Psoas muscle (tissue), 8 donors: ENCODE measurements at places on chromosomes 2 and 18. TPM values are rescaled to one million over a fixed set of nuclear protein-coding genes. Genes with fewer than 3 reads are reported as not detected.
A peak's percentile ranks its signal among the peaks of the same experiment; 100 is the strongest.

The CDH19 gene
- 0.25 TPM for total RNA-seq

- no peak overlapping the region for H3K4me3 ChIP-seq
- H3K36me3 ChIP-seq = no peaks in the 10 kb centered on the region
- no peak overlapping the region for H3K27ac ChIP-seq
- H3K4me1 ChIP-seq = no peaks in the 10 kb centered on the region
These were observed 52.7 kb downstream of the MAP2 start for GRCh38 chr2:209476367-209477208.

DNA sequence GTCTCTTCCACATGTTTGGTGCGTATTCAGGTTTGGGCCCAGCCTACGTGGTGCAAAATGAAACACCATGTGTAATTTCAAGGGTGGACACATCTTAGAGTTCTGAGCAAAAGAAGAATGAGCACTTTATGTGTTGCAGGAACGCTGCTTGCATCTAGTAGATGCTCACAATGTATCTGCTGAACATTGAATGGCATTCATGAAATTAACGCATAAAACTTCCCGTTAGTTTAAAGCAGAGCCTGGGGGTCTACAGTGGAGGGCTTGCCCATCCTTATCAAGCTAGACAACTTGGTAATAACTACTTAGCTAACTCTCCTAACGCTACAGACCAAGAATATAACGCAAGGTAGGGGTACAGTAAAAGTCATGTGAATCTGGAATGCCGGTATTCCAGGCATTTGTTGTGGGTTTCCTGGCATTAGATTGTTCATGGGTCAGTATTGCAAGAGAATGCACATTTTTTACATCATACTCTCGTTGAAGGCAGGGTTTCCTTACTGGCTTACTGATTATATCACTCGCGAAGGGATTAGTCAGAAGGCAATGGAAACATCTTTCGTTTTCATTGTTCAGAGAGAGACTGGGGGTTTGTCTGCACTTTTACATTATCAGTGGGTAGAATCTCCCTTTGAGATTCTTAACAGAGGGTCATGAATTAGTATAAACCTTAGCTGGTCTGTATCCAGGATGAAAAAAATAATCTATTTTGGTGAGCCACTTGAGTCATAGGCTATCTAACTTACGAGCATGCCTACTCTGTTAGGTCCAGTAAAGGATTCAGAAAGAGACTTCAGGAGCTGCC, 229.5 kb upstream of the EPAS1 start:
- H3K36me3 ChIP-seq = no peaks in the 10 kb centered on the region
- H3K4me3 ChIP-seq = no peak overlapping the region
- no peak for DNase-seq
- H3K27ac ChIP-seq = peak overlapping the region; percentile 37
- no peaks in the 10 kb centered on the region for H3K4me1 ChIP-seq
- H3K27me3 ChIP-seq = no peaks in the 10 kb centered on the region

The LRP2 gene
- not detected for total RNA-seq

DNA sequence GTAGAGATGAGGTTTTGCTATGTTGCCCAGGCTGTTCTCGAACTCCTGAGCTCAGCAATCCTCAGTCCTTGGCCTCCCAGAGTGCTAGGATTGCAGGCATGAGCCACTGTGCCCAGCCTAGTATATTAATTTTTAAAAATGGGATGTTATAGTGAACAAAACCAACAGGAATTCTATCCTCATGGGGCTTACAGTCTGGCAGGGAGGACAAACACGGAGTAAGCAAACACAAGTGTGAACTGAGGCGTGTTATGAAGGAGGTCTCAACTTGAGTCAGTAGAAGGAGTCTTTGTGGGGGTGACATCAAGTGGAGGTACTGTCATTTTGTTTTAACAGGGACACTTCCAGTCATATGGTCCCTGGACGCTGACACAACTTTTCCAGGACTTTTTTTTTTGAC, 33.1 kb downstream of the EMILIN2 start:
- no peaks in the 10 kb centered on the region for H3K36me3 ChIP-seq
- H3K4me1 ChIP-seq = no peaks in the 10 kb centered on the region
- H3K27me3 ChIP-seq = no peaks in the 10 kb centered on the region

GRCh38 chr2:240628808-240629618, 3.7 kb downstream of the GPR35 start:
- H3K4me3 ChIP-seq = no peak overlapping the region
- peak; percentile 40 for DNase-seq
- H3K27me3 ChIP-seq = no peaks in the 10 kb centered on the region
- H3K27ac ChIP-seq = no peak overlapping the region

DNA sequence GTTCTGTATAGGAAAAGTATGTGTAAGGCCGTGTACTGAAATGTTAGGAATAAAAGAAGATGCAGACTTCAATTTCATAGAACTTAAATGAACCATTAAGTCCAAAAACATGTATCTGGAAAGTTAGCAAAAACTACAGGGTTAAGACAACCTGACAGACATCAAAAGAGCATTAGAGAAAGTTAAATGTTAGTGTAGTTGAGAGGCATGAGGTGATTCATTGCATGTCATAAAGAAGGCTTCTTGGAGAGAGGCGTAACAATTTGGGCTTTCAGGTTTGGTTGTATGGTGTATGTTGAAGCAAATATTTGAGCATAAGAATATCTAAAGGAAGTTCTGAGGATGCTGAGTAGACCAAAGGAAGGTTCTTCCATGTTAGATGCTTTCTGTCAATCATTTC, 6.3 kb downstream of the EPC2 start:
- H3K4me1 ChIP-seq = peaks cover 70% of the 10 kb centered on the region
- H3K27ac ChIP-seq = no peak overlapping the region

DNA sequence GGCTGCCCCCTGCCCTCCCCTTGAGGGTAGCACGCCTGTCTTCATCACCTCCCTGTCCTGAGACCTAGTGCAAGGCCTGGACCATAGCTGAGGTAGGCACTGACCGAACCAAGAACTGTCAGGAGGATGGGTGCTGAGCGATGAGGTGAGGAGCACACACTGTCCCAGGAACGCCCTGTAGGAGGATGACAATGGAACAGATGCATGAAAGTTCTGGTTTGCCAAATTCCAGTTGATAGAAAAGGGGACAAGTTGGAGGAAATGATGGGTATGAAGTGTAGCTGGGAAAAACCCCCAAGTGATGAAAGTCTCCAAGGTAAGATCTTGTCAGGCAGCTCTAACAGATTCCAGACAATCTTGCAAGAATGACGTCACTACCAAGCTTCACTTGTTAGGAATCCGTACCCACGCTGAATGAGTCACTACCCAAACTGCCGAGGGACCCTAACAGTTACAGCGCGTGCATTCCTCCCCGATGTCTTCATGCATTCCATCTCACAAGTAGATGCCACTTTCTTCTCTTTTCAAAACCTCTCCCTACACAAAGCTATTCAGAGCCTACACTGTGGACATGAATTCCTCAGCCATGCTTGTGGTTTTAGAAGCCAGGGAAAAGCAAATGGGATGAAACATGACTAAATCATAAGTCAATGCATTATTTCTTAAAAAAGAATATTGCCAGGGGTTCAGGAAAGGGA, 27.6 kb downstream of the MRPL33 start:
- no peak overlapping the region for H3K4me3 ChIP-seq
- H3K4me1 ChIP-seq = peaks cover 58% of the 10 kb centered on the region
- no peaks in the 10 kb centered on the region for H3K36me3 ChIP-seq

The AMER3 gene
- total RNA-seq = not detected

GRCh38 chr2:239884051-239884405, 141.1 kb downstream of the NDUFA10 start:
- H3K27me3 ChIP-seq = no peaks in the 10 kb centered on the region
- no peak overlapping the region for H3K27ac ChIP-seq
- H3K36me3 ChIP-seq = no peaks in the 10 kb centered on the region

DNA sequence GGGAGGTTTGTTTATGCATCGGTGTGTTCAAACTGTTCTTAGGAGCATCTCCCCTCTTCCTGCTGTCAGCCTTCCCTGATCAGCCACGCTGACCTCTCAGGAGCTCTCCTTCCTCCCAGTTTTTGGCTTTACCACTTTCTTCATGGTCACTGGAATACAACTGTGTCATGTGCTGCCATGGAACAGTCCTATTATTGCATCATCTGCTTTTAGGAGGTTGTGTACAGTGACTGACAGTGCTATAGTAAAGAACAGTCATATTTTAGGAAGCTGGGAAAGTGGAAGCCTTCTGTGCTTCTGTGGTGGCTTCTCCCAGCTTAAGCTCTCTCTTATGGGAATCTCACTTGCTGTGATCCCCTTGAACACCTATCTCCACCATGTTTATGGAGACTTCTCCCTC, 165.5 kb downstream of the TPGS2 start:
- H3K27me3 ChIP-seq = no peaks in the 10 kb centered on the region
- H3K36me3 ChIP-seq = no peaks in the 10 kb centered on the region
- peak overlapping the region; percentile 72 for H3K27ac ChIP-seq
- H3K4me1 ChIP-seq = peaks cover 19% of the 10 kb centered on the region
- no peak overlapping the region for H3K4me3 ChIP-seq
- DNase-seq = no peak

DNA sequence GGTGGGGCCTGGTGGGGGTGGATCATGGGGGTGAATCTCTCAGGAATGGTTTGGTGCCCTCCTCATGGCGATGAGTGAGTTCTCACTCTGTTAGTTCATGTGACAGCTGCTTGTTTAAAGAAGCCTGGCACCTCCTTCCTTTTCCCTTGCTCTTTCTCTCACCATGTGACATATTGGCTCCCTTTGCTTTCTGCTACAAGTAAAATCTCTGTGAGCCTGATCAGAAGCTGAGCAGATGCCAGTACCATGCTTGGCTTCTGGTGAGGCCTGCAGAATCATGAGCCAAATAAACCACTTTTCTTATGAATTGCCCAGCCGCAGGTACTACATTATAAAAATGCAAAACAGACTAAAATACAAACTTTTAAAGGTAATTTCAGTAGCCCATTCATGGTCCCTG, 73.4 kb upstream of the TEX51 start:
- H3K27ac ChIP-seq = no peak overlapping the region
- no peak overlapping the region for H3K4me3 ChIP-seq
- H3K36me3 ChIP-seq = no peaks in the 10 kb centered on the region
- no peaks in the 10 kb centered on the region for H3K4me1 ChIP-seq
- no peak for DNase-seq
